ENCODE measurements at places on chromosomes 3 and 15. TPM values are rescaled to one million over a fixed set of nuclear protein-coding genes. Genes with fewer than 3 reads are reported as not detected.

Gene TM4SF1
- 0.81 TPM for polyA plus RNA-seq

Gene CA12
- polyA plus RNA-seq, result 0.62 TPM

Gene CPN2
- not detected for polyA plus RNA-seq

Gene SI
- polyA plus RNA-seq, result not detected

Gene LINGO1
- polyA plus RNA-seq, result 34.4 TPM

Gene TJP1
- polyA plus RNA-seq, result 6.2 TPM

Data from neural cell (in vitro differentiated cells).